Cortex of kidney (tissue), 1 donor: ENCODE measurements at places on chromosomes 12 and 14.

DNA sequence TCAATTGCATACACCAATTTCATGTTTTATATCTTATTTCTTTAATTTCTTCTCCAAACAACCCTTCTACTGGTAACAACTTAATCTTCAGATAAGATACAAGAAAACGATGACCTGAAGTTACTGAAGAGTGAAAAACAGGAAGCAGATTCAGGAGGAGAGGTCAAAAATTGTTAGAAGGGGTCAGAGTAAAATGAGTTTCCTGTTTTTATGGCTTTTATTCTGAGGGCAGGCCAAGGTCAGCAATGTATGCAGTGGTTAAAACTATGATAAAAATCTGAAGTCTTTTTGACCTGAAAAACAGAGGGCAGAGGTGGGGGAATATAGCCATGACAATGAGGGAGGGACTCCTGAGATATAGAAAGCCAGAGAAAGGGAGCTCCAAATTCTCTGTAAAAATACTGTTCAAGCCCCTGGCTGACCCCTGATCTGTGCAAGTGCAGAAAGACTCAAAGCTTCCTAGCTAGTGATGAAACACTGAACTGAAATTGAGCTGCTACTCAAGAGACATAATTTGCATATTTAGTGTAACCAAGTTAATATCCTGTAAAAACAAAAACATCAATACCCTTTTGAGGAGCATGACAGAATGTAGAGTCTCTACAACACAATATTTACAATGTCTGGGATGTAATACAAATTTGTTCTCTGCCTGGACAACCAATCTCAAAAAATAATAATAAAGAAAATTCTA is 514.3 kb upstream of the SEL1L start:
- no peak for DNase-seq

DNA sequence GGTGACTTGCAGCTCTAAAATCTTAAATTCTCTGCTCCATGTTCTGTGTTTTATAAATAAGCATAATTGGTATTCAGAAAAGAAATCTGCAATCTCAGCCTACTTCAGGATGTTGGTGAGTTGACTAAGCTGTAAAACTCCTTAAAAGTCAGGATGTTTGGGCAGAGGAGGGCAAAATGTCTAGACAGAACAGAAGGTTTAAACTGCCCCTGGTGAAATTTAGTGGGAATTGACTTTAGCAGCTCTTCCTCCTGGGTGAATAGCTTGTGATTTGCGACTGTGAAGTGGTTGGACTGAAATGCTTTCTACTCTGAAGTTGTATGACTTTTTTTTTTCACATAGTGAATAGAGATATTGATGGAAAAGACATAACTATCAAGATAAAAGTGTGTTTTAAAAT is 85.8 kb downstream of the CAND1 start:
- no peak for DNase-seq

GRCh38 chr12:124410354-124411175 is 115.7 kb downstream of the RFLNA start:
- no peak for DNase-seq

GRCh38 chr12:92176646-92177045 is 31.0 kb upstream of the BTG1 start:
- DNase-seq: no peak

GRCh38 chr14:94864387-94865195 is 94.7 kb upstream of the GSC start:
- DNase-seq: no peak
